HepG2 (cell line): ENCODE measurements at places on chromosomes 2 and 18. TPM values are rescaled to one million over a fixed set of nuclear protein-coding genes. Genes with fewer than 3 reads are reported as not detected.

GRCh38 chr2:213416832-213417231, 132.6 kb downstream of the SPAG16 start:
- DNase-seq, result no peak

DNA sequence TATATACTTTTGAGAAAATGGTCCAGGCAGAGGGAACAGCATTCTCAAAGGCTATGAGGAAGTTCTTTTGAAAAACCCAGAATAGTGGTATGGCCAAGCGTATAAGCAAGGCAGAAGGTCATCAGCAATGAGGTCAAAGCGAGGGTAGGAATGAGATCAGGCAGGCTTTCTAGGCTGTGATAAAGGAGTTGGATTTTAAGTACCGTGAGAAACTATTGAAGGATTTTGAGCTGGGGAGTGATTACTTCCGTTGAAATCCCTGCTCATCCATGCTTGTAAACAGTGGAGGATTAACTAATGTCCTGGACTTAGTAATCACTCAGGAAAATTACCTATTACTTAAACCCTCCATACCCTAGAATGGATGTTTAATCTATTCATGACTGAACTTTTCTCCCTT, 50.2 kb downstream of the EMILIN2 start:
- DNase-seq, result no peak

DNA sequence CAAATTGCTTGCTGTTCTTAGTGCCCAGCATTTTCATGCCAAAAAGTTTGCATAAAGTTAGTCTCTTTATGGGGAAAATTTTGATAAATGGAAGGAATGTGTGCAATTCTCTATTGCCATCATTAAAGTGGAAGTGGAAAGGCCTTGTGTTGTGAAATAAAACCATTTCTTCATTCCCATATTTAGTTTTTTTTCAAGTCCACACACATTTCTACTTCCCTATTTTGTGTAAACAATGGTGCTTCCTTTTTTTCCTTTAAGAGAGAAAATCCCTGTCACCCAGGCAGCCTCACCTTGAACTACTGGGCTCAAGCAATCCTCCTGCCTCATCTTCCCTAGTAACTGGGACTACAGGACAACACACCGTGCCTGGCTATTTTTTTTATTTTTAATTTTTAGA, 42.3 kb upstream of the NCOA1 start:
- no peak for DNase-seq

Gene IL1F10
- total RNA-seq, result not detected in 2 replicates

Gene POLE4
- 106 and 143 TPM in 2 replicates for total RNA-seq

Gene COL6A3
- total RNA-seq, result not detected in 2 replicates

Gene EN1
- not detected in 2 replicates for total RNA-seq

DNA sequence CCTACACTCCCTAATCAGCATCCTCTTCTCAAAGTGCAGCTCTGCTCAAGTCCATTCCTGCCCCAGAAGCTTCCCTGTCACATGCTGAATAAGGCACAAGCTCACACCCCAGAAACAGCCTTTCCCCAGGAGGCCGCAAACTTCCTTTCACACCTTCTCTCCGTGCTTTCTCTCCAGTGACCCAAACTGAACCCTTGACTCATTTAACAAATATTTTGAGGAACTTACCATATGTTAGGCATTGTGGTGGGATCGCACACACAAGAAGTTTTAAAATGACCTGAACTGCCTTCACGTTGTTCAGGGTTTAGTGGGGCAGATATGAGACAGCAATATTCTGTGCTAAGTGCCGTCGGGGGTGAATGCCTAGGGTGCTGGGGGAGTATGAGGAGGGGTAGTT, 161.3 kb downstream of the INSIG2 start:
- no peak for DNase-seq

DNA sequence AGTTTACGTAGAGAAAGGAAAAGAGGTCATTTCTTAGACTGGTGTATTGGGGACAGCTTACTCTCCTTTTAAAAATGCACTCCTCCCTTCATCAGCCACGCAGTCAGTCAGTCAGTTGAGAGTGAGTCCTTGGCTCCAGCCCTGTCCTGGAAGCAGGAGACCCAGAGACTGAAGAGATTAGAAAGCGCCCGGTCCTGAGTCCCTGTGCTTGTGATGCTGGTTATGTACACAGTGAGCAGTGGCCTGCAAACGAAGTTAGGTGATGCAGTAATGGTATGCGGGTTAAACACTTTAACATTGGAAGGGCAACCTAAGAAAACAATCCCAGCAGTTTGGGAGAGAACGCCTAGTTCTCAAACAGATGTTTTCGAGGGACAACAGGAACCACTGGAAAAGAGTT, 6.3 kb upstream of the ASB1 start:
- DNase-seq, result no peak

GRCh38 chr2:148812306-148812705, 62.7 kb upstream of the KIF5C start:
- no peak for DNase-seq

Gene SCYGR3
- total RNA-seq, result not detected in 2 replicates

Gene YPEL5
- 12.7 and 20.8 TPM in 2 replicates for total RNA-seq

- DNase-seq, result no peak
Observed at GRCh38 chr18:25282896-25283703, 68.9 kb downstream of the ZNF521 start.

DNA sequence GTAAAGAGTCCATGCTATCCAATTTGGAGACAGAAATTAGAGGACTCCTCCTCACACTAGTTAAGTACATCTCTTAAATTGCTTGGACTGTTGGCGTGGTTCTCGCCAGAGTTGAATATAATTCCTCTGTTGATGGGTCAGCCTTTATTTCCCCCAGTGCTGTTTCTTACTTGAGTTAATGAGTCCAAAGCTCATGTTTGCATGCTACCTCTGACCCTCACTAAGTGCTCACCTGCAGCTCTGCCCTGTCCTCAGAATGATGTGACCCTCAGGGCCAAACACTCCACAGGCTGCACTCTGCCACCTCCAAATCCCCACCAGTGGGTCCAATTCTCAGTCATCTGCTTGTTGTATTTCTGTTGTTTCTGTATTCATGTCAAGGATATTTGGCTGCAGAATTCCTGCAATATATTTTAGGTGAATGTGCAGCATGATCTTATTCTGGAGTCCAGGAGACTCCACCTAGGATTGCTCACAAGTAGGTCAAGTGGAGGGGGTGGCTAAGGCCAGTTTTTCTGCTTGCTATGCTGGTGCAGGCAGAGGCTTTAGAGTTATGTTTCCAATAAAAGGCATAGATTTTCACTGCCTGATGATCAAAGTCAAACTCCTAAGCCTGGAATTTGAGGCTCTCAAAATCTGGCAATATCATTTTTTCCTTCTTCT, 37.8 kb downstream of the RDH14 start:
- no peak for DNase-seq

GRCh38 chr18:36152781-36153180, 23.1 kb downstream of the ELP2 start:
- DNase-seq, result no peak

Gene ABCB11
- total RNA-seq, result not detected in 2 replicates

Gene VWA3B
- total RNA-seq, result not detected in 2 replicates

DNA sequence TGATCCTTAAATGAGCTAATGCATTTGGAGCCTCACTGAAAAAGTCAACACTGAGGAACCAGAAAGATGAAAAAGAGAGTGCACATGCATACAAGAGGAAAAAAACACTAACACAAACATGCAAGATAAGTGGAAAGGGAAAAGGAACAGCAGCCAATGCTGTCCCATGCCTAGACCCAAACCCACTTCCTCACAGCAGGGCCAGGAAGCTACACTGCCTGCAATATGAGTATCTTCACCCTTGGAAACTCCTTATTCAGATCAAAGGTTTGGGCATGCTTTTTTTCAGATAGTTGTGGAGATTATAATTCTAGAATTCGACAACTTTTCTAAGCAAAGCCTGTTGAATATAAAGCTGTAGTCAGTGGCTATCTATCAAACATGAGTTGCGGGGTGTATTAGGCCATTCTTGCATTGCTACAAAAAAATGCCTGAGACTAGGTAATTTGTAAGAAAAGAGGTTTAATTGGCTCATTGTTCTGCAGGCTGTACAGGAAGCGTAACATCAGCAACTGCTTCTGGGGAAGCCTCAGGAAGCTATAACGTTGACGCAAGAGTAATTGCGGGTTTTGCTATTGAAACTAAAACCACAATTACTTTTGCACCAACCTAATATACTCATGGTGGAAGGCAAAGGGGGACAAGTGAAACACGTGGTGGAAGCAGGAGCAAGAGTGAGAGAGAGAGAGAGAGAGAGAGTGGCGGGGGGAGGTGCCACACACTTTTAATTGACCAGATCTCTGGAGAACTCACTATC, 138.2 kb downstream of the MBD2 start:
- no peak for DNase-seq

- DNase-seq, result peak; percentile 24
Observed at GRCh38 chr2:119721904-119722303, 37.8 kb upstream of the PTPN4 start.

DNA sequence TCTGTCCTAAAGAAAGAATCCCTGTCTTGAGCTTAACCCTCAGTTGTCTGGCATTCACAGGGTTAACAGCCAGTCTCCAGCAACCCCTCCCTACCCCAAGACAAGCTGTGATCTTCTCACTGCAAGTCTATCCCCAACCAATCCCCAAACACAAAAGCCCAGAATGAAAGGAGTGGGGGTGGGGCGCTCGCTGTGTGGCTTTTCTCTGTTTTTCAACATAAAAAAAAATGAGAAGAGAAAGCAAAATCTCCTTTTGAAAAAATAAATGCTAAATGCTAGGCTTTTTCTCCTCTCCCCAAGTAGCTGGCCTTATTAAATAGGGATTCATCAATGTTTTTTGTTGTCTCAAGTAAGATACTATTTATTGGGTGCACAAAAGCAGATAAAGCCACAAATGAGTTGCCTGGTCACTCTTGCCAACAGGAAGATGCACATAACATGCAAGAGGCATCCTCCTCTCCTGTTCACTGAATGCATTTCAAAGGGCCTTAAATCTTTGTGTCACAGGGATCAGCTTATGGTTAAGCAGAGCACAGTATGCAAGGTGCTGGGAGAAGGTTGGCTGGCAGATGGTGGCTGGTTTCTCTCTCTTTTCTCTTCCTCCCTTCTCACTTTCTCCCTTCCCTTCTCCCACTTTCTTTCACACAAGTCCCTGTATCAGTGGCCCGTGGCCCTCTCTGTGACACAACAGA, 225.6 kb downstream of the CMPK2 start:
- DNase-seq, result no peak

- no peak for DNase-seq
Observed at GRCh38 chr18:8726281-8726680, 20.9 kb downstream of the MTCL1 start.

- no peak for DNase-seq
Observed at GRCh38 chr18:5417342-5417741, 121.8 kb upstream of the ZBTB14 start.

DNA sequence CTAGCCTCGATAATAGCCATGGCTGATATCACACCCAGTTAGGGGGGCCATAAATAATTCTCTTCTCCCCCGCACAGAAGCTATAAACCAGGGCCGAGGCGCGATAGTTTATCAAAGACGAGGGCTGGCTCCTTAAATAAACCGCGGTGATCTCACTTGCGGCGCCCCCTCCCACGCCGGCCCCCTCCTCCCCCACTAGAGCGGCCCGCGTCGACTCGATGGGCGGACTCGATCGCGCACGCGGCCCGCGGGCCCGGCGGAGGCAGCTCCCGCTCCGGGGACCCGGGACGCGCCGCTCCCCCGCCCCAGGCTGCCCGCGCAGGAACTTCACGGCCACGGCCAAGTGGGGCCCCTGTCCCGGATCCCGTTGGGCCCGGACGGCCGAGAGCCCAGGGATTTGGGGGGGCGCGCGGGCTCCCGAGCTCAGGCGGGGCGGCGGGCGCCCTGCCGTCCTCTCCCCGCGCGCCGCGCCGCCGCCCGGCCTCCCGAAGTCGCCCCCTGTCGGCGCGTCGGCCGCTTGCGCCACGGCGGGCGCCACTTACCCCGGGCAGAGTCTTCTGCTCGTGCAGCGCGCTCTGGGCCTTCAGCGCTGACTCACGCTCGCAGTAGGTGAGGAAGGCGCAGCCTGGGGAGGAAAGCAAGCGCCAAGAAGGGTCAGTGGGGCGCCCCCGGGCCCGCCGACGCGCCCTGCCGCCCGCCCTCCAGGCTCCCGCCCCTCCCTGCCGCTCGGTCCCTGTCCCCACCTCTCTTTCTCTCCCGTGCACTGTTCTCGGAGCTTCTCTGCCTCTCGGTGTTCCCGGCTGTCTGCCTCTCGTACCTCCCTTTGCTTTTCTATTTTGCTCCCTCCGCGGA, 80.4 kb downstream of the CELF4 start:
- DNase-seq, result no peak

- DNase-seq, result no peak
Observed at GRCh38 chr18:79903071-79903635, 48.3 kb downstream of the SLC66A2 start.

GRCh38 chr18:22343613-22344012, 74.1 kb downstream of the CTAGE1 start:
- DNase-seq, result no peak

DNA sequence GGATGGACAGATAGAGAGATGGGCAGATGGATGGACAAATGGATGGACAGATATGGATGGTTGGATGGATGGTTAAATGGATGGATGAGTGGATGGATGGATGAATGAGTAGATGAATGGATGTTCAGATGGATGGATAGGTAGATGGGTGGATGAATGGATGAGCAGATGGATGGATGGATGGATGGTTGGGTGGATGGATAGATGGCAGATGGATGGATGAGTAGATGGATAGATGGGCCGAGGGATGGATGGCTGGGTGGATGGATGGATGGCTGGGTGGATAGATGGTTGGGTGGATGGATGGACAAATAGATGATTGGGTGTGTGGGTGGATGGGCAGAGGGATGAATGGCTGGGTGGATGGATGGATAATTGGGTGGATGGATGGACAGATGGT, 98.9 kb upstream of the OTOS start:
- DNase-seq, result no peak

Gene LRP1B
- total RNA-seq, result 0.04 TPM in 1 of 2 replicates, not detected in the other

DNA sequence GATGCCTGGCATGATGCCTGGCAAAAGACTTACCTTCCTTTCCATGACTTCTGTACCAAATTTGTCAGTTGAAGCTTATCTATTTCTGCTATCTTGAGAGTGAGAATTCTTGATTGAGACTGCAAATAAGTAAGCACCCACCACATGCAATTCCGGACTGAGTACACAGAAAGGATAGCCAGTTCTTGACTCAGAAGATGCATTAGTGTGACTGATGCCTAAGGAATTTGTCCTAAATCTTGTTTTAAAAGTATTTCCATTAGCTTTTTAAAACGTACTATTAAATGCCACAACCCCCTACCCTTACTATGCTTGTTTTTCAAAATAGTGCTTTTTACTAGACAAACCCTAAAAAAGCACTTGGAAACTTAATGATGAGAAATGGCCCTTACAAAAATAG, 545 bp downstream of the MPP4 start:
- DNase-seq, result no peak

GRCh38 chr18:54983041-54983686, 23.9 kb upstream of the CCDC68 start:
- peak; percentile 44 for DNase-seq

DNA sequence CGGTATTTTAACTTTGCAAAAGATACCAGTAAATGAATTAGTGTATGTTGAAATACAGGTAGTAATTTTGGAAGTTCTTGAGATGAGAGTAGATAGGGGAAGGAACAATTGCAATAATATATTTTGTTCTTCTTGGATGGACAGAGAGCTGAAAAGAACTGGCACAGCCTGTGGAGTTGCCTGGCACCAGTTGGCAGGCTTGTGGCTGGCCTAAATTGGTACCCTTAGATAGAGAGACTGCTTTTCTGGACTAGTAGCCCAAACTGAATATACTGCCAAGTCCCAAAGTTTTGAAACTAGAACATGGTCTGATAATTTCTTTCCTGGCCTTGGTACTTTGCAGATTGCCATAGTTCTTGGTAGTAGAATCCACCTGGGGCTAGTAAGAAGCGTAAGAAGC, 26.9 kb downstream of the MYO1B start:
- no peak for DNase-seq

GRCh38 chr2:181760521-181760920, 80.2 kb upstream of the NEUROD1 start:
- DNase-seq, result no peak

- no peak for DNase-seq
Observed at GRCh38 chr2:3756306-3756705, 52.9 kb downstream of the DCDC2C start.
